ENCODE measurements at places on chromosomes 11 and 22.

DNA sequence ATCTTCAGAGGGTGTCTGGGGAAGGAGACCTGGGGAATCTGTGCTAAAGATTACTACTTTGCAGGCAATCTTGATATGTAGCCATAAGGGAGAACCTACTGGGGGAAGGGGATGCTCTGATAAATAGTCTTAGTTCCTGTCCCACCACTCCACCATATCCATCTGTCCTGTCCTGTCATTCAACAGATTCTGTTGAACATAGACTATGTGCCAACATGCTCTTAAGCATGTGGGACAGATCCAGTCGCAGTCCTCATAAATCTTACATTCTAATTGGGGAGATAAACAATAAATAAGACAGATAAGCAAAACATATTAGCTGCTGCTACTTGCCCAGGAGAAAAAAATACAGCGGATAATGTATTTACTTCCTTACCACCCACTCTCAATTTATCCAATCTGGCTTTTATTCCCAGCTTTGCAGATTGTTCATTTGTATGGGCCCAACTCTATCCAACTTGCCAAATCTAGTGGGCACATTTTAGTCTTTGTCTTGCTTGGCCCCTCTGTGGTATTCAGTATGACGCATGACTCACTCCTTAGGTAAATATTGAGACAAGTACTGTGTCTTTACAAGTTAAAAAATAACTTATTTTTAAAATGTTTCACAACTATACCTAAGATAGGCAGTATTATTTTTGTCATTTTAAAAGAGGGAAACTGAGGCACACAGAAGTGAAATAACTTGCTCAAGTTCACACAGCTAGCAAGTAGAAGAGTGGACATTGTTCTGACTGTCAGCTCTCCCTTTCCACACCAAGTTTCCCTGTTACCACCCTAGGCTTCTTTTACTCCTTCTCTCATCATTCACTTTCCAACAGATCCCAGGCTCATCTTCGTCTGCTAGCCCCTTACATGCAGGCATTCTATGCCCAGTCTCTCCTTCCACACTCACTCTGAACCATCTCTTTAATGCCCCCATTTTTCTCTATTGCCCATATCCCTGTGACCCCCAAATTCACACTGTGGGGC lies 133.6 kb upstream of the SESN3 start:
- no peak for DNase-seq

DNA sequence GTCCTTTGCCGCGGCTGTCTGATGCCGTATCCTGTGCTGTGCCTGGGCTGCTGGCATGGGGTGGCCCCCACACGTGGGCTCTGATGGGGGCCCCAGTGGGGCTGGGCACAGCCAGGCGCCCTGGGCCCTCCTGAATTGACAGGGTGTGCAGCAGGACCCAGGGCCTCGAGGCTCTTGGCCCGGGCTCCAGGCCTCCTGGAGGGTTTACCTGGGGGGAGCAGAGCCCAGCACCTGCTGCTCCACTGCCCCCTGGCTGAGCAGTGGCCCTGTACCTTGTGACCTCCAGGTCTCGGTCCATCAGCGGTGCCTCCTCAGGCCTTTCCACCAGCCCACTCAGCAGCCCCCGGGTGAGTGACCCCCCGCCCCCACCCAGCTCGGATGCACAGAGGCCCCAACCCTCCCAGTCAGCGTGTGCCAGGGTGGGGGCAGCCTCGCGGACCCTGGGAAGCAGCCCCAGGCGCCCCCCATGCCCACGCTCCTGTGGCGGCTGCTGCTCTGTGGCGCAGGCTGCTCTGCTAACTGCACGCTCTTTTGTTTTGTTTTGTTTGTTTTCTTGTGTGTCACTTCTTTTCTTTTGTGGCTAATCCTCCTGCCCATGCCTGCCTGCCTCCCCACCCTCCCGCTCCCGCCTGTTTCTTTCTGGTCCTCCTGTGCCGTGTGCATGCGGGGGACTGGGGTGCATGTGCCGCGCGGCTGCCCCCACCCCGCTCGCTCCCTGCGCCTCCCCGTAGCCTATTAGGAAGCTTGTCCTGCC lies 36.9 kb downstream of the MOB2 start:
- peak; percentile 38 for DNase-seq

GRCh38 chr11:130611791-130612251 lies 163.4 kb downstream of the ADAMTS15 start:
- DNase-seq, result no peak

DNA sequence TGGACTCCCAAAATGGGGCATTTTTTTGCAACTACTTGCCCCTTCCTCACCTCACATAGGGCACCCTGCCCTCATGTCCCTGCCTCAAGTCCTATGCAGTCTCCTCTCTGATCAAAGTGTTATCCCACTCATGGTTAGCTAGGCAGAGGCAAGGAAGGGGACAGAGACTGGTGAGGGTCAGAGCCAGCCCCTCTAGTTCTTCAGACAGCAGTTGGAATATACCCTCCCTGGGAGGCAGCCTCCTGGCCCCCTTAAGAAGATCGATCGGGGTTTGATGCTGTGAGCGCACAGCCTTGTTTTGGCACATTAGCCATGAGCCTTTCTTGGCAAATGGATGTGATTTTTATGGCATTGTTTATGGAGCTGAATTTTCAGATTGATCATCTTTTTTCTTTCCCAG lies 436.9 kb downstream of the BUD13 start:
- no peak for DNase-seq

GRCh38 chr11:9820260-9820659 lies 156.4 kb downstream of the SWAP70 start:
- DNase-seq, result no peak

GRCh38 chr11:32334822-32335221 lies 100.5 kb downstream of the WT1 start:
- DNase-seq, result no peak

DNA sequence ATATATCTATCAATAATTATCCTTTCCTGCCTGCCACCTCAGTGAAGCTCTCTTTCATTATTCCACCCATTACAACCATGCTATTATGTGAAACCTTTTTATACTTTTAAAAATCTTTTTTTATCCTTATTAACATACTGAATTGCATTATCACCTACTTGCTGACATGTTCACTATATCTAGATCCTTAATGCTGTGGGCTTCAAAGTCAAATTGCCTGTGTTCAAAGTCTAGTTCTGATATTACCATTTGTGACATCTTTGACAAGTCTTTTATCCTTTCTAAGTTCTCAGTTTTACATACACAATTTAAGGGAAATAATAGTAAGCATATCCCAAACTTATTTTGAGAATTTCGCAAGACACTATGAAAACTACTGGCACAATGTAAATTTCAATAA lies 2239.4 kb downstream of the LRRC4C start:
- DNase-seq, result no peak

- DNase-seq, result peak; percentile 80
Measured at GRCh38 chr11:1542267-1542666, 29.8 kb downstream of the DUSP8 start.

DNA sequence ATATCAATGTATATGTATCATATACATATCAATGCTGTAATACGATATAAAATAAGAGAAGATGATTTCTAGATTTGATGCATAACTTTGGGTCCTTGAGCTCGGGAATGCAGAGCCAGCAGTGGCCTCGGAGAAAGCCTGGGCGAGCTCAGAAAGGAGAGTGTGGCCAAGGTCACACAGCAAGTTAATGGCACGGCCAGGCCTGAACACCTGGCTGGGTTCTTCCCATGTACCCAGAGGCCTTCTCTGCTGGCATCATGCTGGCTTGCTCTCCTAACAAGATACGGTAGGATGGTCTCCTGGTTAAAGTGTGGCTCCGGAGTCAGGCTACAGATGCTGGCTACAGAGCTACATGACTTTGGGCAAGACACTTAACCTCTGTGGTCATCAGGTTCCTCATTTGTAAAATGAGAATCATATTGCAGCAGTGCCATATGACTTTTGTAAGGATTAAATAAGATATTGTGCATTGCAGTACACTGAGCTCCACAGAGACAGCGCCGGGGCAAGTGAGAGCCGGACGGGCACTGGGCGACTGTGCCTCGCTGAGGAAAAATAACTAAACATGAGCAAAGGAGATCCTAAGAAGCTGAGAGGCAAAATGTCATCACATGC lies 29.9 kb downstream of the TPST2 start:
- no peak for DNase-seq

DNA sequence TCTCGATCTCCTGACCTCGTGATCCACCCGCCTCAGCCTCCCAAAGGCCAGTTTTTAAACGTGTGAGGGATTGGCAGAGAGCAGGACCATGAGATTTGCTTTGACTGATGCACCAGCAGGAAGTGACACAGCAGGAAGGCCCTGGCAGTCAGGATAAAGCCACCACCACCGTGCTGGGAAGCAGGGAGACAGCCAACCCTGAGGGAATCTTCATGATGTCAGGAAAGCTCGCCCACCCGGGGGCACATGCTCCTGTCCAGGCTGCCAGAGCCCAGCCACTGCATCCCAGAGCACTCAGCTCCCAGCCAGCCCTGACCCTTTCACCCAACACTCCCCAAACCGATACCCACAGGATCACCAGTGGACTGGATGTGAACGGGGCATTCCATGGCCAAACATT lies 6.1 kb downstream of the TUBGCP6 start:
- DNase-seq, result no peak

GRCh38 chr22:45774001-45774670 lies 102.5 kb downstream of the ATXN10 start:
- DNase-seq, result no peak

DNA sequence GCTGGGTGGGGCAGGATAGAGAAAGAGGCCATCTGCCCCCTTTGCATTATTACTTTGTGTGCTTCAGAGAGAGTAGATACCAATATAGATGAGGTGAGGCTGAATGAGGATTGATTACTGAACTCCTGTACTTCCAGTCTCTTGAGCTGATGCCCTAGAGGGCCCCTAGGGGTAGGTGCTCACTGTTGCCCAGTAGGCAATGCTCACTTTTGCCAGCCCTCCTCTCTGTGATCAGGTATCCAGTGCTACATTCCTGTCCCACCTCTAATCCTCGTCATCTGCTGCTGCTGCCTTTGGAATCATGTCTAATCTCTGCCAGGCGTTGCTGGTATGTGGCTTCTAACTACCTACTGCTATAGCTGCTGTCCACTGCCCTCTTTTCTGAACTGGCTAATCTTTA lies 57.2 kb downstream of the CCDC83 start:
- no peak for DNase-seq

DNA sequence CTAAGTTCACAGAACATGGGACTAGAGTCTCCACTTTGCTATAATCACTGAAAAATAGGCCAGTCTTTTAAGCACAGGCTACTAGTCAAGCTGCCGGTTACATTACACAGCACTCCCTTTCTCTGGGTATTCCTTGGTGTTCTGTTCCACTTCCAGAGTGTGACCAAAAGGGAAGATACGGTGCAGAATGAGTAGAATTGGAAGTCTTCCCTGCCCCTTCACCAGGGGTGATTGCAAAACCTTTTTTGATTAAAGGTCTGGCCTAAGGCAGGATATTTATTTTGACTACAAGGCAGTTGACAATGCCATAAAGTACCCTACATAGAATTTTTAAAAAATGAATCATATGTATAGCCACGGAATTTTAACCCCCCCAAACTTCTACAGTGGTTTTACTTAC lies 59.6 kb upstream of the ADORA2A start:
- DNase-seq, result no peak

- DNase-seq, result no peak
Measured at GRCh38 chr11:65454311-65454695, 31.7 kb downstream of the NEAT1 start.

- DNase-seq, result no peak
Measured at GRCh38 chr11:117010808-117011540, 87.3 kb downstream of the SIK3 start.

- no peak for DNase-seq
Measured at GRCh38 chr22:22507743-22508273, 734 bp downstream of the ZNF280B start.

DNA sequence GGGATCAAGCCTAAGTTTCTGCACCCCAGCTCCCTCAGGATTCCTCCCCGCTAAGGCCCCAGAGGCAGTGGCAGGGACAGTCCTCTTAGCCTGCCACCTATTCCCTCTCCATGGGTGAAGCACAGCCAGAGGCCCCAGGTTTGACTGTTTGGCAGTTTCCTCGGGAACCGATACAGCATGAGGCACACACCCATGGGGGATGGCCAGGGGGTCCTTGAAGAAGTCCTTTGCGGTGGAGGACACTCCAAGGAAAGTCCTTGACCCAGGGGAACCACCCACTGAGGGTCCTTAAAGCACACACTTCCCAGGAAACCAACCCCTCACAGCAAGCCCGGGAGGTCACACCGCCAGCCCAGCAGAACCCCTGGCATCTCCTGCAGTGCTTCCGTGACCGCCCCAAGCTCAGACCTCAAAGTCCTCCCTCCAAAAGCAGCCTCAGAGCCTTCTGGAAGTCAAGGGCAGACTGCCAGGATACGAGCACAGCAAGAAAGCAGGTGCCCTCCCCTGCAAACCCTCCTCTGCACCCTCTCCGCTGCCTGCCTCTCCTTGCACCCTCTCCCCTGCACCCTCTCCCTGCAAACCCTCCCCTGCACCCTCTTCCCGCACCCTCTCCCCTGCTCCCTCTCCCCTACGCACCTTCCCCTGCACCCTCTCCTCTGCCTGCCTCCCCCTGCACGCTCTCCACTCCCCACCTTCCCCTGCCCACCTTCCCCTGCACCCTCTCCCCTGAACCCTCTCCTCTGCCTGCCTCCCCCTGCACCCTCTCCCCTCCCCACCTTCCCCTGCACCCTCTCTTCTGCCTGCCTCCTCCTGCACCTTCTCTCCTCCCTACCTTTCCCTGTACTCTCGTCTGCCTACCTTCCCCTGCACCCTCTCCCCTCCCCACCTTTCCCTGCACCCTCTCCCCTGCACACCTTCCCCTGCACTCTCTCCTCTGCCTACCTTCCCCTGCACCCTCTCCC lies 1.4 kb downstream of the SIGIRR start:
- DNase-seq, result no peak

- no peak for DNase-seq
Measured at GRCh38 chr11:103949781-103950180, 86.7 kb upstream of the DDI1 start.

DNA sequence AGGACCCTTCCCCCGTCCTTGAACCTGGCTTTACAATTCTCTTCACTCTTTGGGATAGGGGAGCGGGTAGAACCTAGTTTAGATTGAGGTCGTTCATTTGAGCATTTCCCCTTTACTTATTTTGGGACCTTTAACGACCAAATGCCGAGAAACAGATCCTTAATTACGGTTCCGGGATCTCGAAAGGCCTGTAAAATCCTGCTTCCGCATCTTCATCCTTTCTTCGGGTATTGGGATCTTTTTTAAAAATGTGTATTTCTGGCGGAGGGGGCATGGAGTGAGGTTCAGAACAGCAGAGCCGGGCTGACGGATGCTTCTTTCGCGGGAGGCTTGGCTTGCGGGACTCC lies 395 bp upstream of the HIPK3 start:
- no peak for DNase-seq

DNA sequence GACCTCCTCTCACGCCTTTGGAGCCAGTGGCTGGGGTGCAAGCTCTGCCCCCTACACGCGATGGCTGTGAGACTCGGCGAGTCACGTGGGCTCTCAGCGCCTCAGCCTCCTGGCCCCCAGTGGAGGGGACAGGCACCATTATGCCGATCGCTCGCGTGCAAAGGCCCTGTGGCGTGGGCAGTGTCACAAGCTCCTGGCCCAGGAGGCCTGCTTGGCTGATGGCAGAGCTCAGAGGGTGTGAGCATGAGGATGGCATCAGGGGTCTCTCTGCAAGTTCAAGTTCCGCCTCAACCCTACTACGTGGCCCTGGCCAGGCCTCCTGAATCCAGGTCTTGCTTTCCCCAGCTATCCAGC lies 90.8 kb upstream of the KCNQ1OT1 start:
- no peak for DNase-seq

- no peak for DNase-seq
Measured at GRCh38 chr11:115982666-115983065, 478.5 kb upstream of the CADM1 start.
